ENCODE measurements at places on chromosomes 7 and 10. TPM values are rescaled to one million over a fixed set of nuclear protein-coding genes. Genes with fewer than 3 reads are reported as not detected.
A peak's percentile ranks its signal among the peaks of the same experiment; 100 is the strongest.

GRCh38 chr7:42831718-42832522 is 80.0 kb downstream of the C7orf25 start:
- peak; percentile 67 for DNase-seq

DNA sequence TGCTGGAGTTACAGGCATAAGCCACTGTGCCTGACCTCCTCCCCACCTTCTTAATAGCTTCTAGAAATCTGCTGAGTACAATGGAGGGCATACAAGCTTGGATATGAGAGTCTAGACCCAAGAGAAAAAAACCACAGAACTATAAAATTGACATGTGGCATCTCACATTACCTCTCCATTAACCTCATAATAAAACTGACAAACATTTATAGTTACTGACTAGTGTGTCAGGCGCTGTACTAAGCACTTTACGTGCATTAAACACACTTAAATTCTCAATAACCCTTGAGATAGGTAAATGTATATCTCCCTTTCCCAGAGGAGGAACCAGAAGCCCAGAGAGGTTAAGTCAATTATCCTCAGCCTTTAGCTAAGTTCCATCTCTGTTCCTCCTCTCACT is 300.5 kb upstream of the MYO3A start:
- DNase-seq = no peak

- no peak for DNase-seq
Observed at GRCh38 chr10:104127411-104127810, 5.4 kb downstream of the SFR1 start.

GRCh38 chr7:150927956-150928344 is 50.2 kb downstream of the KCNH2 start:
- DNase-seq = no peak

DNA sequence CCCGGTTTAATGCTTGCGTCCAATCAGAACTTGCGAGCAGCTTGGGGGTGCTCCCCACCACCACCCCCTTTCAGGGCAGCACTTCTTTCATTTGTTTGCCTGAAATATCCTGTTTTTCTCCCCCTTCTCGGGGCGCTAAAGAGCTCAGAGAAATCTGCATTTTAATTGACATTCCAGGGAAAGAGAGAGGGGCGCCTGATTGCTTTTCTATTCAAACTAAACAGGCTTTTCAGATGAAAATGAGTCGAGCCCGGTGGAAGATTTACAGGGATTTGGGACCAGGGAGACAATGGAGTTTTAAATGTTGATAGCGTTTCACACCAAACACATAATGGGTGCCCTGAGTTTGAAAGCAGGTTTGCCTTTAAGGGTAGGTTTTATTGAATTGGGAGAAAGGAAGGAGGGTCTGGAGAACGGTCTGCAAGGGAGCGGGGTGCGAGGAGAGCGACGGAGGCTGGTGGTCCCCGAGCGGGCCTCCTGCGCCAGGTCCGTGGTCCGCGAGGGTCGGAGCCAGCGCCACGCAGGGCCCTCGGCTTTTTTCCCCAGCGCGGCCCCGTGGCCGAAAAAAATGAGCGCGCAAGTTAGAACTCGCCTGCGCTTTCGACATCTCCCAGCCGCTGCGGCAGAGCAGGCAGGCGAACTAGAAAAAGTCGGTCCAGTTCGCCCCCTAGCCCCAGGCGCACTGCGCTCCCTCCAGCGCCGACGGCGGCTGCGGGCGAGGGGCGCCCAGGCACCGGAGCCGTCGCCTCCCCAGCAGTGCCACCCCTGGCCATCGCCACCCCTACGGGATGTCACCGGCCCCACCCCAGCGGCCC is 1.3 kb downstream of the FGFR2 start:
- no peak for DNase-seq

GRCh38 chr7:47266131-47266706 is 315.7 kb downstream of the TNS3 start:
- DNase-seq = peak; percentile 75

DNA sequence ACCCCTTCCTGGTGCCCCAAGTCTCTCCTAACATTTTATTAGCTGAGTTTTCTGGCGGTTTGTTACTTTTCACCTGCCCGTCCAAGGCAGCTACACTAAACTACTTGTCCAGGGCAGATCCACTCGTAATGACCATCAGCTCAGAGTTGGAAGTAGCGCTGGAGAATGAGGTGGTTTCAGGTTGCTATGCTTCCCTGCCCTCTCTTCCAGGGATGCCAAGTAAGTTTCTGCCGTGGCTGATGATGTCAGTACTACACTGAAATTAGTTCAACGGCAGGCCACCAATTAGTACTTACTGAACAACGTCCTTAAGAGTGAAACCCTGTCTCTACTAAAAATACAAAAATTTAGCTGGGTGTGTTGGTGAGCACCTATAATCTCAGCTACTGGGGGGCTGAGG is 55.2 kb downstream of the DIP2C start:
- no peak for DNase-seq

GRCh38 chr10:74249865-74250264 is 98.8 kb downstream of the ADK start:
- no peak for DNase-seq

DNA sequence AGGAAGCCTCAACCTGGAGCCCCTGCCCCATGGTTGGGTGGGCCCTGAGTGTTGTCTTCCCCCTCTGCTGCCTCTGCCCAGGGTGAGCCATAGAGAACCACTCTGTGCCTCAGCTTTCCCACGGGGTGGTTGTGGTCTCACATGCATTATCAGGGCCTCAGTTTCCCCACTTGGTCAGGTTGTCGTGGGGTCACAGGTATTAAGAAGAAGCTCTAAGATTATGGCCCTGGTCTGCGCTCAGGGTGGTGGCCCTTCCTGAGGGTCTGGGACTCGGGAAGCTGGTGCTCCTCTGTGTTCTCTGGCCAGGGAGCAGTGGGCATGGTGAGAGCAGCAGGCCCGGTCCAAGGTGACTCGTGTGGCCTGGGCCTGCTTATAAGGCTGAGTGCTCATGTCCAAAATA is 17.8 kb downstream of the LRRC27 start:
- no peak for DNase-seq

GRCh38 chr7:69871886-69872569 is 273.8 kb downstream of the AUTS2 start:
- peak; percentile 66 for DNase-seq

DNA sequence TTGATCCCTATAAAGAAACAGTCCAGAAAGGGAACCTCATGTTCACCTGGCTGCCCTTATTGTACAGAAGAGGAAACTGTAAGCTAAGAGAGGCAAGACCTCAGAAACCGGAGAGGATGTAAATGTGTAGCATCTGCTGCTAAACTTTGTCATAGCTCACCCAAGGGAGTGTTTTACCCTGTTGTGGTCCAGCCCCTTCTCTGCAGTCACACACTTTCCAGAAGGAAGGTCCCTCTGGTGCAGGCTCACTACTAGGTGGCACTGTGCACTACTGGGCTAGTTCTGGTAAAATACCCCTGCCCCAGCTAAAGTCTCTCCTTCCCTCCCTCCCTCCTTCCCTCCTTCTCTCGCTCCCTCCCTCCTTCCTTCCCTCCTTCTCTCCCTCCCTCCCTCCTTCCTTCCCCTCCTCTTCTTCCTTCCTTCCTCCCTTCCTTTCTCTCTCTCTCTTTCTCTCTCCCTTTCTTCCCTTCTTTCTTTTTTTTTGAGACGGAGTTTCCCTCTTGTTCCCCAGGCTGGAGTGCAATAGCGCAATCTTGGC is 42.5 kb upstream of the LCOR start:
- DNase-seq = peak; percentile 49

DNA sequence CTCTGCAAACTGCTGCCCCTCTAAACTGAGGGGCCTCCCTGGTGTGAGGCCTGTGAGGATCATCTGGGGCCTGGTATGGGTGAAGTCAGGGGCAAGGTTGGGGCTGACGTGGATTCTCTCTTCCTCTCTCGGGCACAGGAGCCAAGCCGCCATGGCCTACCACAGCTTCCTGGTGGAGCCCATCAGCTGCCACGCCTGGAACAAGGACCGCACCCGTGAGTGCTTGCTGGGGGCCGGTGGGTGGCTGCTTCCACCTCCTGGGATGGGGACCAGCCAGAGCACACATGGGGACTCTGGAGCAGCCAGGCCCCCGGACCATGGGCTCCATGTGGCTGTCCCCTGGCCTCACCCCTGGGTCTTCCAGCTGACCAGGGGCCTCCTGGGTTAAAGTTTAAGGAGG is 11.0 kb downstream of the ARPC1B start:
- DNase-seq = no peak

DNA sequence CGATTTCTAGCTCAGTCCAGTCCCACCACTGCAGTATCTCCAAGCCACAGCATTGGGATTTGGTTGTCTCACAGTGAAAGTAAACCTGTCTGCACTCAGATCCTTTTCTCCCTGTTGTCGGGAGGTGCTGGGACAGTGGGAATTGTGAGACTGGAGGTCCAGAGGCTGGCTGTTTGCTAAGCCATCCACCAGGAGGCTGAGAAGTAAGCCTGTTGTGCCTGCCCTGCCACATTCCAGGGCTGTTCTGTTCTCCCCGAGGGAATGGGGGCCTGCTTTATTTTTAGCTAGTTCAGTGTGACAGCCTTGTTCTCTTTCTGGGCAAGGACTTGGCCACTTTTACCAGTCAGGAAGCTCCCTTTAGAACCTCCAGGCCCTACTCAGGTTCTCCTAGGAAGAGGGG is 54.9 kb downstream of the HK1 start:
- DNase-seq = peak; percentile 40

DNA sequence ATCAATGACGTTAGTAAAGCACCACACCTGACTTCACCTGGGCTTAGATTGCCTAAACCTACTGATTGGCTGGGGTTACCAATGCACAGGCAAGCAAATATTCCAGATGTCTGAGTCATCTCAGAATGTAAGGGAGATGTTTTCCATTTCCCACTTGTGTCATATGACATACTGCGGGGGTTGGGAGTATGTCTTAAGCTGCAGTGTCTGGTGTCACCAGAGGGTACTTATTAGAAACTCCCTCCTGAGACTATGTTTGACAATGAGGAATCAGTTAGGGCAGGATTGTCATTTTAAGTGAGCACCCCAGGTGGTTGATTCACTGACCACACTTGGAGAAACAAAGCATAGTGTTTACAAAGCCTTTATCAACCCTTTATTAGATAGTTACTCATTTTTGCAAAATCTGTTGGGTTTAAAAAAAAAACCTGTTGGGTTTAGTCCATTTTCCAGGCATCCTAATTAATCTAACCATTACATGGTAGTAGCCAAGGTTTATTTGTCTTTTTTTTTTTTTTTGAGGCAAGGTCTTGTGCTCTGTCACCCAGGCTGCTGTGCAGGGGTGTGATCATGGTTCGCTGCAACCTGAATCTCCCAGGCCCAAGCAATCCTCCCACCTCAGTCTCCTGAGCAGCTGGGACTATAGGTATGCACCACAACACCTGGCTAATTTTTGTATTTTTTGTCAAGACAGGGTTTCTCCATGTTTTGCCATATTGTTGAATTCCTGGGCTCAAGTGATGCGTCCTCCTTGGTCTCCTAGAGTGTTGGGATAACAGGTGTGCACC is 72.5 kb downstream of the CDK6 start:
- peak; percentile 44 for DNase-seq

DNA sequence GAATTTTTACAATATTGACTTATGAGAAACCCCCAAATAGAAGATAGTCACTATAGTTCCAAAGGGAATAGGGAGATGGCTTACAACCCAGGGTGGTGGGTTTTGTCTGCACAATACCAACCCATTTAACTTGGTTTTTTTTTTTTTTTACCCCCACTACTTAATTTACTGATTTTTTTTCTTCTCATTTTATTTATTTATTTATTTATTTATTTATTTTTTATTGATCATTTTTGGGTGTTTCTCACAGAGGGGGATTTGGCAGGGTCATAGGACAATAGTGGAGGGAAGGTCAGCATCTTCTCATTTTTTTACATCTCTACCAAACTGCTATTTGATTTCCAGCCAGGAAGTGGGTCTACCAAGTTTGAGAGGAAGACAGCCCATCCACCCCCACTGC is 77.9 kb downstream of the FAM204A start:
- no peak for DNase-seq

DNA sequence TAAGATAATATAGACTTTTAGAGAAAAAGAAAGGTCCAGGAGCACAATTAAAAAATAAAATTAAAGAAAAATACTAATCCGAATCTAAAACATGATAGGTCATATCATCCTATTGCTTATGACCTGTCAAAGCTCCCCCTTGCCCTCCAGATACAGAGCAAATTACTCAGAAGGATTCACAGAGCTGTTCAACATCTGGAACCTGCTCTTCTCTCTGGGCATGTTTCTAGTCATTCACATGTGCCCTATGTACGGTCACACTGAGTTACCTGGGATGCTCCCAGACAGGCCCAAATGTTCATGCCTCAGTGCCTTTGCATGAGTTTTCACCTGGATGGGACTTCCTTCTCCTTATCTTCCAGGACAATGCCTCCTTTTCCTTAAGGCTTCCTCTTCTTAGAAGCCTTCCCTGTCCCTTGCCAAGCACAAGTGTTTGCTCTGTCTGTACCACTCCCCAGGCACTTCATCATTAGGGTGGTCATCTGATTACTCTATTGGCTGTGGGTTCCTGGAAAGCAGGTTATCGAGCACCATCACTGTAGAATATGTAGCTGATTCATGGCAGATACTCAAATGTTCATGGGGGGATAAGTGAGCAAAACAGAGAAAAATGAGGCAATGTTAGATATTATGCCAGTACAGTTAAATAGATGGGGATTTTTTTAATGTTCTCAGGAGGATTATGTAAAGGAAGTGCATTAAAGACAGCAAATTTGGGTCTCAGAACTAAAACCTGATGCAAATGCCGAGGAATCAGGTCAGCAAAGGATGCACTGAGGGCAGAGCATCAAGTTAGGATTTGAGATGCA is 12.0 kb upstream of the AOAH start:
- no peak for DNase-seq

DNA sequence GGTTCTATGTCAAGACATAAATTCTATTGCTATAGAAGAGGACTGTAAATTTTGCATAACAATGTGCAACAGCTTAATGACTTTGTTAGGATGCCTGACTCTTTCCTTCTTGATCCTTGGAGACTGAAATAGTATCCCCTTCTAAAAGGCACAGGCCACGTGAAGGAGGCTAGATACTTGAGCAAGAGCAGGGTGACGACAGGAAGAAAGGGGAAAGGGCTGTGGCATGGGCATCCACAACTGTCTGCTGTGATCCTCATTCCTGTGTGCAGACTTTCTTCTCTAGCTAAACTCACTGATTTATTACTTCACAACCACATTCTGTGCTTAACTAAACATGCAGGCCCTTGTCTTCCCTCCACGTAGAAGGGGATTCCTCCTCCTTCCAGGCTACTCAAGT is 1111.8 kb upstream of the C7orf33 start:
- DNase-seq = no peak

GRCh38 chr10:60441515-60441914 is 51.8 kb upstream of the ANK3 start:
- peak; percentile 63 for DNase-seq

DNA sequence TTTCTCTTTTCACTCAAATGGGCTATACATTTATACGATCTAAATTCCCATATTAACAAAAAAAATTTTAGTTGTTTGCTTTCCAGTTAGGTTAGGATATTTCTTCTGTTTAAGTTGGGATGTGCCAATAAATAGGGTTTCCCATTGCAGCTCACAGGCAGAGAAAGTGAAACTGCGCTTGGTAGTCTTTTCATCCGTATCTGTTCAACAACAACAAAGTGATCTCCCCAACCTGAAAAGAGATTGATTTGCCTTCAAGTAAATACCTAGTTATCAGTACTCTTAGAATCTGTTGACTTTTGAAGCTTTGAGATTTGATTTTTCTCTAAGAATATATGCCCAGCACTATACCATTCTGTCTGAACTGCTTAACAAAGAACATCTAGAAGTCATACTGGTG is 143.4 kb downstream of the DYNC1I1 start:
- peak; percentile 3 for DNase-seq

GRCh38 chr10:29479081-29479925 is 155.5 kb downstream of the SVIL start:
- DNase-seq = no peak

GRCh38 chr7:159177284-159177953 is 32.8 kb upstream of the VIPR2 start:
- no peak for DNase-seq

The LRRC4 gene
- total RNA-seq = not detected

The SUN1 gene
- 211 TPM for total RNA-seq

The IDI2 gene
- not detected for total RNA-seq

All from fibroblast of the aortic adventitia (primary cell).